H4 (cell line): ENCODE measurements at places on chromosomes 2 and 18. TPM values are rescaled to one million over a fixed set of nuclear protein-coding genes. Genes with fewer than 3 reads are reported as not detected.

The TXNDC2 gene
- total RNA-seq = 0.29 and 0.55 TPM in 2 replicates

The RAB27B gene
- 1.4 and 2.1 TPM in 2 replicates for total RNA-seq

The LRP2 gene
- 0.10 and 0.29 TPM in 2 replicates for total RNA-seq

The SERPINB11 gene
- not detected in 2 replicates for total RNA-seq

The NGEF gene
- 1.3 and 3.3 TPM in 2 replicates for total RNA-seq

The KATNAL2 gene
- total RNA-seq = 6.7 and 6.8 TPM in 2 replicates

The TDRD15 gene
- total RNA-seq = 0.15 TPM in 1 of 2 replicates, not detected in the other

The DNAH7 gene
- total RNA-seq = 0.02 and 0.50 TPM in 2 replicates

The ACTG2 gene
- not detected in 2 replicates for total RNA-seq

The NYAP2 gene
- total RNA-seq = 0.53 and 0.95 TPM in 2 replicates

The C2orf92 gene
- total RNA-seq = 0.84 and 1.6 TPM in 2 replicates

The PROC gene
- 1.3 and 2.6 TPM in 2 replicates for total RNA-seq

The PTPRM gene
- 17.6 and 37.3 TPM in 2 replicates for total RNA-seq

The TMEM37 gene
- total RNA-seq = 1.5 and 1.9 TPM in 2 replicates

The POTEE gene
- 0.31 and 1.6 TPM in 2 replicates for total RNA-seq

The SCYGR4 gene
- not detected in 2 replicates for total RNA-seq

The MEIS1 gene
- total RNA-seq = 3.4 and 3.6 TPM in 2 replicates

The KCNE4 gene
- 2.4 and 2.8 TPM in 2 replicates for total RNA-seq

The GAREM1 gene
- total RNA-seq = 3.1 and 10.4 TPM in 2 replicates

The TEKT4 gene
- not detected in 2 replicates for total RNA-seq

The RPRM gene
- total RNA-seq = 0.29 TPM in 1 of 2 replicates, not detected in the other

The FSHR gene
- total RNA-seq = 0.29 TPM in 1 of 2 replicates, not detected in the other

The ST8SIA3 gene
- not detected in 2 replicates for total RNA-seq

GRCh38 chr18:58796220-58796619, 68.5 kb upstream of the ZNF532 start:
- DNase-seq = no peak

- no peak for DNase-seq
Measured at GRCh38 chr2:239153806-239154591, 246.8 kb downstream of the HDAC4 start.

DNA sequence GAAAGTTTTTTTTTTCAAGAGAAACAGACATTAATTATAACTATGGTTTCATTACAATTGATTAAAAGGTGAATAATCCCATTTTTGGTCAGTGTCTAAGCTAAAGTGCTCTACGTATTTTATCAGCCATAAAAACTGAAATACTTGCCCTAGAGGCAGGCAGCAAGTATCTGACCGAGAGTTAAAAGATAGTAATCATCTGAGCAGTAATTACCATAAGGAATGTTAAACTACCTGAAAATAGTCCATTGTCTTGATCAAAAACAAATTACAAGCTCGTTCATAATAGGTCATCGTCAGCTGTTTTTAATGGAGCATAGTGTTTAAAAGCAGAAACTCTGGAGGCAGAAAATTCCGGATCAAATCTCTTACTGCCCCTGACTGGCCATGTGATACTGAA, 105.7 kb upstream of the ZEB2 start:
- no peak for DNase-seq

GRCh38 chr2:113117541-113118262, 9.7 kb upstream of the IL1RN start:
- DNase-seq = peak; percentile 76

DNA sequence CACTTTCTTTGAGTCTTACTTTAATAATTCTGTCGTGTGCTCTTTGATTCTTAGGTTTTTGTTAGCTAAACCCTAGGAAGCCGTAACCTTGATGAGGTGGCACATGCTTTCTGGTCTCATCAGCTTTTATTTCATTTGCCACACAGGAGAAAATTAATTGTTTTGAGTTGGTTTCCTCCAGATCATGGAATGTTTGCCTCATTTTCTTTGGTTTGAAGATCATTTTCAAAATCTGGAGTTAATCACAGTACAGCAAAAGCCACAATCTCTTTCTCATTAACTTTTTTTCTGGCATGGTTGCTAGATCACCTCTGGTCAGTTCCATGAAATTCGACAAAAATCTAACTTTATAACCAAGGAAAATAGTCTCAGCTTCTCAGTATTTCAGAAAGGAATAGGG, 182.9 kb downstream of the MYO1B start:
- no peak for DNase-seq

DNA sequence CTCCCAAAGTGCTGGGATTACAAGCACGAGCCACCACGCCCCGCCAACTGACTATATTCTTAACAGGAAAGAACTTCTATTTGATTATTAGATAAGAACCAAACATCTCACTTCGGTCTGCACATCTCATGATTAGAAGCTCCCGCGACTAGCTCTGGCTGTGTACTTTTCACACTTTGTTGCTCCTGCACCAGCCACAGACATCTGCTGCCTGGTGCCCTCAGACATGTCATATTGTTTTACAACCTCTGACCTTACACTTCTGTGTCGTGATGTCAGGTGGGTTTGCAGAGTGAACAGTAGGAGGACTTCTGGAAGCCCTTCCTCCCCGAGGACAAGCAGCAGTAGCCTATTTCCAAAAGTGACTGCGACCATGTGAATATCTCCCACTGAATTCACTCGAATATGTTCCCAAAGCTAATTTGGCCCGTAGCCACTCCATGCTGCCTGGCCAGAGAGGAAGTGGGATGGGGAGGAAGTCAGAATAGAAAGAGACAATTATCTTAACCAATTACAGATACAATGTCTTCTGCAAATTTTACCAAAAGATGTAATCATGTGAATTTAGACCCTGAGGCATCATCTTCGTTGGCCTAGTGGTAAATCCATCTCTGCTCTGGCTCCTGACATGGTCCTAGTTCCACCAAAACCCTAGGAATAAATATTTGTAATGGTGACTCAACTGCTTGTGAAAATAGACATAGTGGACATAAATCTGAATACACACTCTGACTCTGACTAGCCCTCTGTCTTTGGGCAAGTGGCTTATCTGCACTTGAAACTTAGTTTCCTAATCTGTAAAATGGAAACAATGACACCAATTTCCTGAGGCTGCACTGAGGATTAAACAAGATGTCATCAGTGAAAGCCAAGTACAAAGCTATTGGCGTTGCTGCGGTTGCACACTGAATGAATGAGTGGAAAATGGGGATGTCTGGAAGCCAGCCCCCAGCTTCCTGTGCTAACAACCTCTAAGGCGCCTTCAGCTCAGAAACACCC, 406.1 kb downstream of the LRATD1 start:
- DNase-seq = no peak

GRCh38 chr2:235414422-235414821, 79.4 kb upstream of the AGAP1 start:
- DNase-seq = no peak

GRCh38 chr2:235347691-235348090, 146.2 kb upstream of the AGAP1 start:
- DNase-seq = peak; percentile 85

- DNase-seq = no peak
Measured at GRCh38 chr2:69034845-69035244, 21.9 kb downstream of the ANTXR1 start.

DNA sequence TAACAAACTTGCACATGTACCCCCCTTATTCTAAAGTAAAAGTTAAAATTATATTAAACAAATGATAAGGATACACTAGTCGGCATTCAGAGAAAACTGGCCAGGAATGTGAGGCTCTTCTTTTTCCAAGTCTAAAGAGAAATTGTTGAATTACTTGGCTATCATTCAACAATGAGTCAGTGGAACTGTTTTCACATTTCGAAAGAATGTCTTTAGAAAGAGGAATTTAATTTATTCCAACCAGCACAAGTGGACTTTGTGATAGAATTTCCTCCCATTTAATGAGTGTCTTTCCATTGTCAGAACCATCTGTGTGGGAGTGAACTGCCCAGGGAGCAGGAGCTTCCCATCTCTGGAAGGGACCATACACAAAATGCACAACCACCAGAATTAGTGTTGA, 792.2 kb downstream of the EPHA4 start:
- no peak for DNase-seq

- no peak for DNase-seq
Measured at GRCh38 chr2:42044939-42045338, 2.9 kb upstream of the PKDCC start.

- DNase-seq = no peak
Measured at GRCh38 chr2:221705185-221705877, 133.2 kb upstream of the EPHA4 start.

GRCh38 chr2:99697811-99698568, 208.2 kb upstream of the REV1 start:
- DNase-seq = peak; percentile 86

GRCh38 chr2:29774624-29775023, 146.8 kb downstream of the ALK start:
- DNase-seq = no peak

GRCh38 chr2:239370403-239370802, 30.4 kb downstream of the HDAC4 start:
- no peak for DNase-seq

DNA sequence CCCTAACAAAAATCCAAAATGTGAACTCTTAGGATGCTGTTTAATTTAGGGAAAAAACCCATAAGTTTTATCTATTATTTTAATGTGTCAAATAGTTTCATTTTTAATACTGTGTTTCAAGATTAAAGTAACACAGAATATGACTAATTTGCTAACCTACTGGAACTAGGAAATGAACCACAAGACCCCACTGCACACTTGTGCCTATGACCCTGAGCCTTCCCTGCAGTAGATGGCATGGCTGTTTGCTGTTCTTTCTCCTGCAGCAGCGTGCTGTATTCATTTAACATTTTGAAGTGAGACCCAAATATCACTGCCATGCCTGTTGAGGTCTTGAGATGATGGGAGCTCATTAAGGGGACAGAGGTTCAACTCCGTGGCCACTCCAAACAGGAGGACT, 565.2 kb upstream of the NRP2 start:
- DNase-seq = no peak

GRCh38 chr2:180124273-180125139, 117.4 kb upstream of the CWC22 start:
- peak; percentile 40 for DNase-seq

- peak; percentile 27 for DNase-seq
Measured at GRCh38 chr2:174023591-174024523, 58.7 kb upstream of the SP3 start.

- no peak for DNase-seq
Measured at GRCh38 chr2:102520801-102521200, 47.8 kb downstream of the SLC9A4 start.

DNA sequence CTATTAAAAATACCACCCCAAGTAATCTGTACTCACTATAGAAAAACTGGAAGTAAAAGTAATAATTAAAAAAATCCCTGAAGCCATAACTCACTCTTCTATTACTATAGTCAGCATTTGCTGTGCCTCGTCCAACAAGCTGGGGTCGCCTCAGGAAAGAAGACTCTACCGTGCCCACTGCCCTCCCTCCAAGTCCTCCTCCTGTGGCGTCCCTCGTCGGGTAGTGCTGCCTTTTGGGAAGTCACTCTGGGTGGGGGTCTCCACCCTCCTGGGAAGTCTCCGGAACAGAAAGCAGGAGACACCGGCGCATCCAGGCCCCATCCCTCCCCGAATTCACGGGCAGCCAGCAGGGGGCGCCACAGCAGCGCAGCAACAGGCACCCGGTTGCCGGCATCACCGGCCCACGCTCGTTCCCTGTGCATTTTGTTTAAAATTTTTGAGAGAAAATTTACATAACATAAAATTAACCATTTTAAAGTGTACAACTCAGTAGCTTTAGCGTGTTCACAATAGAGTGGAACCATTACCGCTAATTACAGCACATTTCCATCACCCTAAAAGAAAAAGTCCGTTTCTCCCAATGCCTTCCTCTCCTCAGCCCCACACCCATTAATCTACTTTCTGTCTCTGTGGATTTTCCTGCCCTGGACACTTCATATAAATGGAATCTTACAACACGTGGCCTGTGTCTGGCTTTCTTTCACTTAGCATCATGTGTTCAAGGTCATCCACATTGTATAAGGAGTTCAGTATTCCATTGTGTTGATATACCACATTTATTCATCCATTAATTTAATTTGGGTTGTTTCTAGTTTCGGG, 62.2 kb downstream of the ADNP2 start:
- DNase-seq = no peak

- no peak for DNase-seq
Measured at GRCh38 chr2:102283996-102284395, 27.4 kb upstream of the IL1RL1 start.

GRCh38 chr18:23542461-23542860, 39.1 kb downstream of the RMC1 start:
- no peak for DNase-seq

DNA sequence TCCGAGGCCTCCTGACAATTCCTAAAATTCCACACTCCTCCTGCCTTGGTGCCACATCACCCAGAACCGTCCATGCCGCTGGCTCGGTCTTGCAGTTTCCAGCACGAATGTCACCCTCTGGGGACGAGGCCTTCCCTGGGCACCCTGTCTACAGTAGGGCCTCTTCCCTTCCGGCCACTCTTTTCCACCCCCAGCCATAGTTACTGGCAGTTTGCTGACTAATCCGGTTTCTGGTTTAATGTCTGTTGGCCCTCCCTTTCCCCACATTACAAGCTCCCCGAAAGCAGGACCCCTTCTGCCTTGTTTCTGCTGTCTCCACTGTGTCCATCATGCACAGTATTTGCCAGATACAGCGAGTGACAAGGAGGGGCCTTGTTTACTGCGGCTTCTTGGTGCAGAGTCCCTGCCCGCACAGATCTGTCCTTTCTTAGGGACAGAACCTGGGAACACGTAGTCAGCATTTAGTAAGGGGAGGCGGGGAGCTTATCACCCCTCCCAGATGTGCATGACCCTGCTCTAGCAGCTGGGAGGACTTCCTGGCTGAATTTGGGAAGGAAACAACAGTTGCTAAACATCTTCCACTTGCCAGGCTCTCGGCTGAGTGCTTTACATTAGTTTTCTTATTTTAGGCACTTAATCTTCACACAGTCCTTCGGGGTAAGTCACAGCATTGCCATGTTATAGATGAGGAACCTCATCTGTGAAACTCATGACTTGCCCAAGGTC, 23.6 kb upstream of the CATIP start:
- DNase-seq = no peak

- DNase-seq = no peak
Measured at GRCh38 chr2:58730764-58731487, 489.8 kb upstream of the FANCL start.

GRCh38 chr2:44930274-44931197, 11.0 kb upstream of the SIX3 start:
- no peak for DNase-seq

- DNase-seq = no peak
Measured at GRCh38 chr18:51234117-51235008, 36.9 kb upstream of the MEX3C start.

GRCh38 chr18:74918276-74918790, 290.6 kb downstream of the PTGR3 start:
- DNase-seq = no peak

DNA sequence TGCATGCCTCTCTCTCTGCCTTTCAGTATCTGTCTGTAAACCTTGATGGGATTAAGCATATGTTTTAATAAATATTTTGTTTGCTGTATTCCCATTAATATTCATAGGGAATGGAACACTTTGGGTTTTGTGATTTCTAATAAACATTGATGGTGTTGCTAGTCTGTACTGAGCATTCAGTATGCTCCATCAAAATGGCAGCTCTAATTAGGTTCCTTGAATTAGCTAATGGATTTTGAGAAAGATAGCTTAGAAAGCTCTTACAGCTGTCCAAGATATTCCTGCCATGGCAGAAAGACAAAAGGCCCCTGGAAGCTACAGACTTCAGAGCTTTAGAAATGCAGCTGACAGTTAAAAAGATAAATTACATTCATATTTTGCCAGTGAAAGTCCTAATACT, 199.2 kb upstream of the NRP2 start:
- DNase-seq = no peak

- peak; percentile 85 for DNase-seq
Measured at GRCh38 chr2:69694894-69695849, 46.8 kb upstream of the ANXA4 start.

- DNase-seq = no peak
Measured at GRCh38 chr2:120653046-120653445, 82.6 kb upstream of the GLI2 start.

GRCh38 chr18:60568220-60568619, 195.6 kb upstream of the MC4R start:
- no peak for DNase-seq
